ENCODE measurements at places on chromosomes 7 and 10. TPM values are rescaled to one million over a fixed set of nuclear protein-coding genes. Genes with fewer than 3 reads are reported as not detected.

DNA sequence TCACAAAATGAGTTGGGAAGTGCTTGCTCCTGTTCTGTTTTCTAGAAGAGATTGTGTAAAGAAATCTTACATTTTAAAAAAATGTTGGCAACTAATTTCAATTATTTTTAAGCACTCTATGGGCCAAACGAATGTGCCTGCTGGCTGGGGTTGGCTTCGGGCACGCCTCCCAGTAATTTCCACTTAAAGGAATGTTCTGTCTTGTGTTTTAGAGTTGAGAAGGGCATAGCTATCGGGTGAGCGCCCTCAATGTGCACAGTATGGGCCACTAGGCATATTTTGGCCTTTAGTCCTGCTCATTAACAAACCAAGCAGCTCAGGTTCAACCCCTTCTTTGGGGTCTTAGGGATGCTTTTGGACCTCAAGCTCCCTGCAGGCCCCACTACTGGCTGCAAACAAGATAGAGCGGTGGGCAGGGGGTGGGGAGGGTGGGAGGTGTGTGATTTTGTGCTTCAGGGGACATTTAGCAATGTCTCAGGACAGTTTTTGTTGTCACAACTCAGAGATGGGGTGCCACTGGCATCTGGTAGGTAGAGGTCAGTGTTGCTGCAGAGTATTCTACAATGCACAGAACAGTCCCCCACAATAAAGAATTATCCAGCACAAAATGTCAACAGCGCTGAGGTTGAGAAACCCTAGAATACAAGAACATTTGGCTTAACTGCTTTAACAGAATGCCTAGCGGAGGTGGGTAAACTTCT lies 40.7 kb downstream of the TACC2 start:
- DNase-seq = no peak
- H3K27me3 ChIP-seq = no peaks in the 10 kb centered on the region
- no peak overlapping the region for H3K4me3 ChIP-seq
- no peaks in the 10 kb centered on the region for H3K4me1 ChIP-seq
- no peaks in the 10 kb centered on the region for H3K36me3 ChIP-seq

- H3K36me3 ChIP-seq = no peaks in the 10 kb centered on the region
- no peak for DNase-seq
- no peaks in the 10 kb centered on the region for H3K27me3 ChIP-seq
- H3K4me1 ChIP-seq = no peaks in the 10 kb centered on the region
Measured at GRCh38 chr10:21807180-21807579, 196.3 kb downstream of the DNAJC1 start.

DNA sequence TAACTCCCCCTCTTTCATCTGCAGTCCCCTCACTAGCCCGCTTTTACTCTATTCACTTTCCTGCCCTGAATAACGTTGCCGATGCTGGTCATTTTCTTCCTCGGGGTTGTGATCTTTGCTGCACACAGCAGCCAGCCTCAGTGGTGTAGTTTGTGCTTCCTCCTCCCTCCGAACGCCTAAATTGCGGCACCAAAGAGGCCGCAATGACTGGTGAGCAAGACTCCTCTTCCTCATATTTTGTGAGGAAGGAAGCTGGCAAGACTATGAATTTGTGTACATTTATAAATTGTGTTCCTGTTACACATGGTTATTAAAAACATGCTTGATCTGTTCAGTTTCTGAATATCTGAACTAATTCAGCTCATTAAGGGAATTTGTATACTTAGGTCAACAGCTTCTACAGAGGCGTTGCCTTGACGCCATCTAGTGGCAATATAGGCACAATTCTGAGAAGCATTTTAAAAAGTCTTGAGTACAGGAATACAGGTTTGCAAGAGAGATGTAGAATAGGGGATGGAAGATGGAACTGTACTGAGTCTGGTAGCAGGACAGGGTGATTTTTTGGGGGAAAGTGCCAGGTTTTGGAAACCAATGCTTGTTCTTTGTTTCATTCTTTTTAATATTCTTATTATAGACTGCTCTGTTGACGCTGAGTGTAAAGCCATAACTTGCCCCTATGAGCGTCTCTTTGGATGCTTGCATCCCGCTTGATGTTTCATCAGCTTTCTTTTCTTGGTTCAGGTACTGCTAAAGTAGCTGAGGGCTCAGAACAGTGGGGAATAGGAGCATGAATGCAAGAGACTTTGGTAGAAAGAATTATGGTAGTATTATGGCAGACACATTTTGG lies 4.1 kb upstream of the TAS2R5 start:
- H3K4me1 ChIP-seq = no peaks in the 10 kb centered on the region
- no peaks in the 10 kb centered on the region for H3K27me3 ChIP-seq
- H3K36me3 ChIP-seq = peaks cover 3% of the 10 kb centered on the region

GRCh38 chr7:108268200-108268820 lies 138.1 kb upstream of the LAMB4 start:
- no peaks in the 10 kb centered on the region for H3K4me1 ChIP-seq
- no peak overlapping the region for H3K4me3 ChIP-seq
- no peaks in the 10 kb centered on the region for H3K27me3 ChIP-seq

DNA sequence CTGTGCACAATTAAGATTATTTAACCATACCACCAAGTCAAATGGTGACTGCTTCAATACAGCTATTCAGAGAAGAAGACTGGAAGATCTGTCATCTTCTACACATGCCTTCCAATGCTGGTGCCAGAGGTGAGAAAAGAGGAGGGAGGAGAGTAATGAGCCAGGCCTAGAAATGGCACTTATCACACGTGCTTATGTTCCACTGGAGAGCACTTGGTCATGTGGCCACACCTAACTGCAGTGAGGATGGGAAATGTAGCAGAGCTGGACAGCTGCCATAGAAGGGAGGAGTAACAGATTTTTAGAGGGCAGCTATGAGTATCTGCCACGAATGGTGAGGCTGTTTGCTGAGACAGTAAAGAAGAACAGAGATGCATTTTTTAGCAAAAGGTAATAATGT lies 77.1 kb downstream of the MPLKIP start:
- H3K36me3 ChIP-seq = peaks cover 1% of the 10 kb centered on the region
- H3K4me3 ChIP-seq = no peak overlapping the region
- no peak for DNase-seq
- no peak overlapping the region for H3K27ac ChIP-seq

DNA sequence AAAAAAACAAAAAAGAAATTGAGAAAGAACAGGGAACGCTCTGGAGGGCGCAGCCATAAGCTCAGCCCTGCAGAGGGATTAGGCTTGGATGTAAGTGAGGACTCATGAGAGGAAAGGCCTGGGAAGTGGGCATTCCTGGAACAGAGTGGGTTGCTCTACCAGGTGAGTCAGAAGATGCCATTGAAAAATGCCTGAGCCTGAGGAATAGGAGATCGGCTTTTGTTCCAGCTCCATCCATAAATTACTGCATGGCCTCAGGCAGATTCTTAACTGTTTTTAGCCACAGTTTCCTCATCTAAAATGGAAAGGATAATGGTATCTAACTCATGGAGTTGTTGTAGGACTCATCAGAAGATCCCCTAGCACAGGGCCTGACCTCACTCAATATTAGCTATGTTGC lies 1.1 kb upstream of the RGR start:
- no peak for DNase-seq
- H3K27me3 ChIP-seq = no peaks in the 10 kb centered on the region
- no peak overlapping the region for H3K4me3 ChIP-seq
- H3K36me3 ChIP-seq = no peaks in the 10 kb centered on the region
- no peak overlapping the region for H3K27ac ChIP-seq

- H3K36me3 ChIP-seq = no peaks in the 10 kb centered on the region
- no peaks in the 10 kb centered on the region for H3K27me3 ChIP-seq
- no peak overlapping the region for H3K27ac ChIP-seq
- H3K4me3 ChIP-seq = no peak overlapping the region
Measured at GRCh38 chr7:54680377-54681005, 78.5 kb downstream of the SEC61G start.

DNA sequence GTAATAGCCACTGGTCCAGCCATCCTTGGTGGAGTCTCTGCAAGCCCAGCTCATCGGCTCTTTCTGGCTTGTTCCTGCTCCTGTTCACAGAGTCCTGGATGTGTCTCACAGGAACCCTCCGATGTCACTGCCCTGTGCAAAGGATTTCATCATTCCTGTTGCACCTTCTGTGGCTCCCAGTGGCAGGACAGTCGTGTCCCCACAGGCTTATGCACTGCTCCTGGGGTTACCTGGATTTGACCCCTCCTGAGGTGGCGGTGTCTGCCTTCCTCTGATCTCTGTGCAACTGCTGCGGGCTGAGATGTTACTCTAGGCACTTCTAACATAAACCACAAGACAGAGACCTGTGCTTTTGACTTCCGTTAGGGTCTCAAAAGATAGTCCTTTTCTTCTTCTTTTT lies 30.6 kb downstream of the APBB1IP start:
- peaks cover 2% of the 10 kb centered on the region for H3K36me3 ChIP-seq
- peak overlapping the region; percentile 7 for H3K4me3 ChIP-seq
- H3K4me1 ChIP-seq = peaks cover 86% of the 10 kb centered on the region
- peak overlapping the region; percentile 26 for H3K27ac ChIP-seq

Gene PKD2L1
- 0.48 TPM for polyA plus RNA-seq
